Caudate nucleus (tissue), 63 donors: ENCODE measurements at places on chromosomes 6 and 20.

- no peak for DNase-seq
These were observed 50.0 kb upstream of the ESR1 start for GRCh38 chr6:151757506-151757955.

DNA sequence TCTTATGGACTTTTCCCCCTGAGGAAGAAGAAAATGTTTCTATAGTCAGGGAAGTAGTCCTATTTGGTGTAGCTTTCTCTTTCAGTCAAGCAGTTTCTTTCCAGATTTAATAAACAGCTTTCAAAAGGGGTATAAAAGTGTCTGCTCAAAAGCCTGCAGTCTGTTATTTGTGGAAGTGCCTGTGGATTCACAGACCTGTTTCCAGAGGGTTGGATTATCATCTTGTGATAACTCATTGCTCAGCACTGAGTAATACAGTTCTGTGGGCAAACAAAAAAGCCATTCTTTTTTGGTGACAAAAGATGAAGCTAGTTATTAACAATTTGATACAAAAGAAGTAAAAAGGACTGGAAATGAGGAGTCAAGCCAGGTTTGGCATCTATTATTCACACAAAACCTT is 358.2 kb upstream of the ID4 start:
- no peak for DNase-seq

- DNase-seq, result no peak
These were observed 4.3 kb upstream of the LTA start for GRCh38 chr6:31567531-31568370.

GRCh38 chr6:46437671-46438221 is 53.5 kb downstream of the RCAN2 start:
- DNase-seq, result no peak

DNA sequence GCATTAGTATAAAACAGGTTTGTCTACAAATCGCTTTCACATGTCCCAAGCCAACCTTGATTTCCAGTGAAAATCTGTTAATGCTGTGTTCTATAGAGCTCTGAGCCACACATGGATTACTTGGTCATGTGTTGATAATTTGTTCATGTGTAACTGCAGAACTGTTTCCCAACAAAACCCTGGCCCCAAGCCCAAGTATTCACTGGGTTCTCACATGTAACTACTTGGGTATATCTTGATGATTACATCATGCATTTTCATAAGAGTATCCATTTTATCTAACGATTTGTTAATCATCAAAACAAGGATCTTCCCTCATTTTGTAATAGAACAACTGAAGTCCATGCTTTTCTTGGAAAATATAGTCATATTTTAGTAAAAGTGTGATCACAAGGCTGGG is 657.6 kb downstream of the PRKN start:
- DNase-seq, result no peak

DNA sequence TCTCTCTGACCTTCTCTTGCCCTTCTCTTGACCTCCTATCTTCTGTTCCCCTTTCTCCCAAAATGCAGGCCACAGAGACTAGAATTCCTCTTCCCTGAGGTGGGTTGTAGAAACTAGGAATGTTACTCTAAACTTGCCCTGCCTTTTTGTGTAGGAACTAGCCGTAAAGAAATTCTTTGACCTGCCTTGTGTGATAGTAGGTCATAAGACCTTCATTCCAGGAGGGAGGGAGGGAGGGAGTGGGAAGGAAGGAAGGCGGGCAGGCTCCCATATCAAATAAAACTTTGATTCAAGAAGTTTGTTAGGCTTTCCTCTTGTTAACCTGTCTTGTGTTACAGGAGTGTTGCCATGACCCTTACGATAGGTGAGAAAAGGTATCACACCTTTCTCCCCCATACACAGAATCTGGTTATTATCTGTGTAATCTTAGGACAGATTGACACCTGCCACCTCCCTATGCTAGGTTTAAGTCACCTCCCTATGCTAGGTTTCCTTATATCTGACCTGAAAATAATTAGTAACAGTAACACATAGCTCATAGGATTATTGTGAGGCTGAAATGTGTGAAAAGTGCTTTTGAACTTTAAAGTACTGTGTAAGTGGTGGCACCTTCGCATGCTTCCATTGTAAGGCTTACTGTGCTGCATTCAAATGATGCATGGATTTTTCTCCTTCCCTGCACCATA is 32.6 kb upstream of the FUCA2 start:
- no peak for DNase-seq

GRCh38 chr6:12504325-12504966 is 212.1 kb upstream of the PHACTR1 start:
- DNase-seq, result no peak

- DNase-seq, result no peak
These were observed 46.0 kb downstream of the RNF217 start for GRCh38 chr6:125008261-125008703.

GRCh38 chr6:33201935-33202334 is 1.3 kb downstream of the SLC39A7 start:
- DNase-seq, result no peak

GRCh38 chr6:24827970-24828369 is 29.3 kb upstream of the ARMH2 start:
- DNase-seq, result no peak

DNA sequence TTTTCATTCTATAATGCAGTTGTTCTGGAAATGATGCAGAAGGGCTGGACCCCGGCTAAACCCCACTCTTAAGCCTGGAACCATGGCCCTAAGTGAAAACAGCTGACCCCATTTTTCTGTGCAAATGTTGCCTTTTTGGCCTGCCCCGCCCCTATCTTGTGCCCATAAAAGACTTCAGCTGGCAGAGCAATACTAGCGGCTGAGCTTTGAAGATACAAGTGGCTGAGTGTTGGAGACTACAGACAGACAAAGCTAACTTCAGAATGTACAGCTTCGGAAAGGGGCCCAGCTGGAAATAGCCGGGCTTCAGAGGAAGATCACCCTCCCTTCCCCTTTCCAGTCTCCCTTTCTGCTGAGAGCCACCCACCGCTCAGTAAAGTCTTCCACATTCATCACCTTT is 258.6 kb upstream of the SPTLC3 start:
- DNase-seq, result no peak

DNA sequence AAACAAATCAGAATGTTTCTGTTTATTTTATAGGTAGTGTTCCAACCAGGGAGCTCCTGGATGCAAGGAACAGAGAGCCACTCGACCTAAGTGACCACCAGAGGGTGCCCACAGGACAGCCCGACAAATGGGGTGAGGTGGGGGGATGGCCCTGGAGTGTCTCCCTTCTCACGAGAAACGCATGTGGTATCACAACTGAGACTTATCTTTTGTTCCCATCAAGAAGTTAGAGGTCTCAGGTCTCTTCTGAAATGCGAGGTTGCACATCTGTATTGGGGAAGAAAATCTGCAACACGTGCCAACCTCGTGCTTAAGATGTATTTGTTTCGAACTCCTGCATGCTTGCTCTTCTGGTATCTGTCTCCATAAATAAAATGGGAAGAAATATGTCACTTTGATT is 104.0 kb downstream of the ISM1 start:
- DNase-seq, result no peak

- DNase-seq, result no peak
These were observed 24.6 kb upstream of the GTSF1L start for GRCh38 chr20:43751167-43752050.
